Activated CD8-positive, alpha-beta memory T cell treated with anti-CD3 and anti-CD28 coated beads for 48 hours (primary cell): ENCODE measurements at places on chromosomes 12 and 14.

- DNase-seq = no peak
Measured at GRCh38 chr14:64825509-64825908, 54.2 kb downstream of the SPTB start.

- no peak for DNase-seq
Measured at GRCh38 chr14:75724414-75725204, 63.6 kb downstream of the TTLL5 start.

GRCh38 chr12:124862768-124863415, 772 bp downstream of the SCARB1 start:
- no peak for DNase-seq

DNA sequence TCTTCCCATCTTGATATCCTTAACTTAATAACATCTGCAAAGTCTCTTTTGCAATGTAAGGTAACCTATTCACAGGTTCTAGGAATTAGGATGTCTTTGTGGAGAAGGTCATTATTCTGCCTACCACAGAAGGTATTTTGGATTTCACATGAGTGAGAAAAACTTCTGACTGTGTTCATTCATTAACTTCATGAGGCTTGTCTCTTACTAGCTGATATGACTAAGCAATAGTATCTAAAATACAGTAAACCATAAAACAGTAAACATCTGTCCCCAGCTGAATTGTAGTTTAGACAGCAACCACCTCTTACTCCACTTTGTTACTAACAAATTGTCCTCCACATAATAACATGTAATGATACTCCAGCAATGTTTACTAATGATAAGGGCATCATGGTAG, 198.1 kb downstream of the SEC23A start:
- no peak for DNase-seq

DNA sequence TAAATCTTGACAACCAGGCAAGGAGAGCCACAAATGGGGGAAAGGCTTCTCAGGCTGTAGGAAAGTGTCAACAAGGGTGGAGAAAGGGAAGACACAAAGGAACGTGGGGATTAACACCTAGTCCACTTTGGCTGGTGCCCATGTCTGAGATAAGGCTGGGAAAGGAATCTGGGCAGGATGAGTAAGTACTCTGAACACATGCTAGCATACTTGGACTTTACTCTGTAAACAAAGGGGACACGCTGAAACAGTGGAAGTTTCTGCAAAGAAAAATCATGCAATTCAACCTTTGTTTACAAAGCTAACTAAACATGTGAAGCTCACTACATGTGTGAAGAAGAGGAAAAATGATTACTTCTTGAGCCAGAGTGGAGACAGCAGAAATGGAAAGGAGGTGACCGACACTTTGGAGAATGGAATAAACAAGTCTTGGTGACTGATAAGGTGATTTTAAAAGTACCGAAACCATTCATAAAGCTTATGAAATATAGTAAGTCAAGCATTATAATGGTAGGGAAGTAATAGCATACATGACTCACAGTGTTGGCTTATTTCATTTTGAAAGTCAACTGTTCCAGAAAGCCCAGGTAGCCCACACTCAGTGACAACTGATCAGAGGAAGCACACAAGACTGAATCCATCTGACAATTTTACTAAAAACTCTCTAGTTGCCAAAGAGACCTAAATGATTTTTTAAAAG, 13.2 kb downstream of the CPNE8 start:
- no peak for DNase-seq

DNA sequence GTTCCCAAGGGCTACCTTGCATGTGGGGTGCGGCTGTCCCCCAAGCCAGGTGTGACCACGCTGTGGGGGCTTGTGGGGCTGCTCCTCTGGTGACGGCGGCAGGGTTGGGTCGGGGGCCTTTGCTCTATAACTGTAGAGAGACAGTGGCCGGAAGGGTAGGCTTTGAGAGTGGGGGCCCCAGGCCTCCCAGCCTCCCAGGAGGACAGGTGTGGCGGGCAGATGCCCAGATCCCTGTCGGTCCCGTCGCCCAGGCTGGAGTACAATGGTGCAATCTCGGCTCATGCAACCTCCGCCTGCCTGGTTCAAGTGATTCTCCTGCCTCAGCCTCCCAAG, 2.7 kb upstream of the GPR132 start:
- no peak for DNase-seq

DNA sequence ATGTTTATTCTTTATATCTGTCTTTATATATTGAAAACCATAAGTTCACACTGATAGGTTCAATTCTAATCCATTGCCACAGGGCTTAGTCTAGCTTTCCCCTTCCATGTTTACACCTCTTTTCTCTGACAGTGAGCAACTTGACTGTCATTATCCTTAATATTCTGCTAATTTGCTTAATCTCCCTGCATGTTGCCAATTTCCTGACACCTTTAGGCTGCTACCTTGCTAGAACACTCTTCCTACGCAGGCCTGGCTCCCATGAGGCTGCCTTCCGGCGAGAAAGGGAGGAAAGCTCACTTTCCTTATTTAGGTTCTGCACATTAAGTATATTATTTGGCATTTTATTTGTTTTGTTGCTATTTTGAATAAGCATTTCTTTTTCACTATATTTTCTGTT, 12.8 kb upstream of the FRS2 start:
- DNase-seq = no peak
